ENCODE measurements at places on chromosomes 16 and 17. TPM values are rescaled to one million over a fixed set of nuclear protein-coding genes. Genes with fewer than 3 reads are reported as not detected.

The KRT20 gene
- polyA plus RNA-seq, result not detected

The NR1D1 gene
- not detected for polyA plus RNA-seq

The LGALS9 gene
- 32.8 TPM for polyA plus RNA-seq

The CD300A gene
- 514 TPM for polyA plus RNA-seq

The C17orf50 gene
- 0.34 TPM for polyA plus RNA-seq

The ODAD4 gene
- 0.38 TPM for polyA plus RNA-seq

The MYO15A gene
- polyA plus RNA-seq, result 0.13 TPM

- DNase-seq, result no peak
Observed at GRCh38 chr16:62967163-62967562, 930.9 kb upstream of the CDH8 start.

GRCh38 chr16:66088681-66089080 is 277.8 kb upstream of the CDH5 start:
- DNase-seq, result no peak

GRCh38 chr16:74623839-74624235 is 16.9 kb upstream of the GLG1 start:
- no peak for DNase-seq

GRCh38 chr17:32742681-32743538 is 134.0 kb downstream of the MYO1D start:
- no peak for DNase-seq

DNA sequence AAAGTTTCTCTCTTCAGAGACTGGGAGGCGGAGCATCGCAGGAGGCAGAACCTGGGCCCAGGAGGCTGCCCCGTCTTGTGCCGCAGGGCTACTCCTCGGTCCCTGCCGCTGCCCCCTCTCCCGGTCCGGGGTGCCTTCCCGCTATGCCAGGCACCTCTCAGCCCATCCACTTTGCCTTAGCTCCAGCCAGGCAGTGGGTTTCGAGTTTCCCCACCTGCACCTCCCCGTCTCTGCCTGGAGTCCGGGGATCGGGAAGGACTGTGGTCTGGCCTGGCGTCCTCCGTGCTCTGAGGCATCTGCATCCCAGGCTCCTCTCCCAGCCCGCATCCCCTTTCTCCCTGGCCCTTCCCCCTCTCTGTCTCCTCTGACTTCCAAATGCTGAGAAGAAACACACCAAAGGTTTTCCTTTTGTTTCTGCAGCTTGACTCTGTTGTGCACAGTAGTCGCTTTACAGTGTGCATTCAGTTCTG is 26.8 kb upstream of the PIK3R6 start:
- no peak for DNase-seq

DNA sequence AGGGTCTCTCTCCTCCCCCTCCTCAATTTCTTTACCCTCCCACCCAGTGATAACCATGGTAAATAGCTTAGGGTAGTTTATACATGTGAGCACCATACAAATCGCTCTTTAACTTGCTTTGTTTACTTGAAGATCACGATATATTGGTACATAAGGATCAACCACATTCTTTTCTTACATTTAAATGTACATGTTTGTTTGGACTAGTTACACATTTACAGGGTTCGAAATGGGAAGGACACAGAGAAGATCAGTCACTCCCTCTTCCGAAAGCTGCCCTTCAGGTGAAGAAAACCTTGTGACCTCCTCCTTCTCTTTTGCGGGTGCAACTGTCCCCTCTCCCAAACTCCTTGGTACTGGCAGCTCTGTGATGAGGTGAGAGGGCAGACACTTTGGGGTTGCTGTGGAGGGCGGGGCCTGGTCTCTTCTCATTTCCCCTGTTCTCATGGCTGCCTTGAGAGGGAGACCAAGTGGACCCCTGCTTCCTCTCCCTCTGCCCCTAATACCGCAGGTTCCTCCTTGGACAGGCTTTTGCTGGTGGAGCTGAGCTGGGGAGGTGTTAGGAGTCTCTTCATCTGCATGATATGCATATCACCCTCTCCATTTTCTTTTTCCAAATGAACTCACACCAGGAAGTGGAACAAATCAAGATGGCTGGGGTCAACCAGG is 4.7 kb upstream of the PIK3R6 start:
- DNase-seq, result no peak

DNA sequence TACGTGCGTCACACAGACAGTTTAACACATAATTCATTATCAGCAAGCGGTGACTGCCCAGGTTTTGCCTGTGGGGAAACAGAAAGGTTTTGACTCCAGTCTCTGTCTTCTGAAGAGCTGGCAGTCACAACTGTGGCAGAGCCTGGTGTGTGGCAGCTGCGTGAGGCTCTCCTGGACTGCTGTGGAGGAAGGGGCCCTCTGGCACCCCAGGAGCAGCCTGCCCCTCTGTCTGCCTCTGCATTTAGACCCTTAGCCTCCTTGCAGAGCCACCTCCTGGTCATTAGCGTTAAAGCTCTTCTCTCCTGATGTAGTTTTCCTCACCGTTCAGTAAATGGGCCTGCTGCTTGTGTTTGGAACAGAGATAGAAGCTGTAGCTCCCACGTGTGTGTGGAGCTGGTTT is 10.9 kb downstream of the RAB40C start:
- no peak for DNase-seq

DNA sequence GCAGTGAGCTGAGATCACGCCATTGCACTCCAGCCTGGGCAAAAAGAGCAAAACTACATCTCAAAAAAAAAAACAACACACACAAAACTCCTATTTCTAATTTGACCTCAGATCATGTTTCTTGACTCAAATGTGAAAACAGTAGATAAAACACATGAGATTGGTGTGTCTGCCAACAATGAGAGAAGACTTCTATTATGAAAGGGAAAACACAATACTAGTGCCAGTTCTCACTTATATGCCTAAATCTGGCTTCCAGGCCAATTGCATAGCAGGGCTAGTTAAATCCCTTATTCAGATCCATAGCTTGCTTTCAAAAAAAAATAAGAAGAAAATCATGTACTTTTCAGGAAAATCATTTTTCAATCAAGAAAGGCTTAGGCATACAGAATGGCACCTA is 39.4 kb downstream of the AP1G1 start:
- DNase-seq, result no peak

GRCh38 chr17:68513932-68514331 is 1.7 kb downstream of the PRKAR1A start:
- DNase-seq, result no peak

GRCh38 chr17:39801055-39801454 is 63.1 kb downstream of the IKZF3 start:
- DNase-seq, result no peak

- no peak for DNase-seq
Observed at GRCh38 chr17:6479622-6480302, 35.5 kb downstream of the PIMREG start.

GRCh38 chr17:82914375-82914774 is 74.6 kb upstream of the ZNF750 start:
- DNase-seq, result no peak

Measured in immature natural killer cell (primary cell).